Kidney epithelial cell (primary cell): ENCODE measurements at places on chromosomes 1 and 21. TPM values are rescaled to one million over a fixed set of nuclear protein-coding genes. Genes with fewer than 3 reads are reported as not detected.
A peak's percentile ranks its signal among the peaks of the same experiment; 100 is the strongest.

Gene MYOM3
- total RNA-seq = 7.9 and 8.1 TPM in 2 replicates

Gene CD5L
- total RNA-seq = not detected in 2 replicates

Gene RGS7
- total RNA-seq = 0.34 and 1.5 TPM in 2 replicates

Gene DAP3
- total RNA-seq = 134 and 194 TPM in 2 replicates

Gene TEX38
- total RNA-seq = not detected in 2 replicates

Gene OR2G6
- not detected in 2 replicates for total RNA-seq

Gene S100A1
- 1.3 and 2.0 TPM in 2 replicates for total RNA-seq

Gene EPHA2
- total RNA-seq = 211 and 234 TPM in 2 replicates

GRCh38 chr1:41580520-41581172 is 96.2 kb upstream of the EDN2 start:
- DNase-seq = no peak

DNA sequence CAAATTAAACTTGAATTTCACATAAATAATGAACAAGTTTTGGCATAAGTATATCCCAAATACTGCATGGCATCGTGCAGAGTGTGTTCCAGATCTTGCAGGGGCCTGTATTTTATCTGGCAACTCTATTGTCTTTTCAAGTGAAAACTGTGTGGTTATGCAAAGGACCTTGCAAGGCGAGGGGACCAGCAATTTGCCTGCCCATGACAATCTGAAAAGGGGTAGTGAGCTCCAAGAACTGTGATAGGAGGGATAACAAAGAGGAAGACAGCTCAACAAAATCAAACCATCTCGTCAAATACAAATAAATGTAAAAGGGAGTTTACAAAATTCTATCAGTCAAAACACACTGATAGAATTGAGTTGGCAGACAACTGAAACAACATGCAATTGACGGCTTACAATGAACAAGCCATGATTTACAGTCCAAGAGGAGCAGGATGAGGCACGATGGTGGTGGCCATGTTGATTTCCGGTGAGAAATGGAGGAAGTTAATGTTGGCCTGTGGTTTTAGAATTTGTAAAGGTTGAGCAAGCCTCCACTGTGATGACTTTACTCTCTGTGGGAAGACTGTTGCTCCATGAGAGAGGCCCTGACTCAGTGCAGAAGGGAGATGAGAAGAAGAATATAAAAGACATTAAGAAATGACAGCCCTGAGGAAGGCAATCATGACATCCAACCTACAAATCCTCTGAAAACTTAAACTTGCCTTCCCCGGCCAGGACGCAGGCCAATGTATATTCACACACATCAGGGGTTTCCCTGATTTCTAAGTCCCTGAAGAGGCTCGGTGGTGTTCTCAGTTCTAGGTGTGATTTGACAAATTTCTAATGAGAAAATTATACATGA is 132.2 kb downstream of the ADSS2 start:
- DNase-seq = peak; percentile 65

DNA sequence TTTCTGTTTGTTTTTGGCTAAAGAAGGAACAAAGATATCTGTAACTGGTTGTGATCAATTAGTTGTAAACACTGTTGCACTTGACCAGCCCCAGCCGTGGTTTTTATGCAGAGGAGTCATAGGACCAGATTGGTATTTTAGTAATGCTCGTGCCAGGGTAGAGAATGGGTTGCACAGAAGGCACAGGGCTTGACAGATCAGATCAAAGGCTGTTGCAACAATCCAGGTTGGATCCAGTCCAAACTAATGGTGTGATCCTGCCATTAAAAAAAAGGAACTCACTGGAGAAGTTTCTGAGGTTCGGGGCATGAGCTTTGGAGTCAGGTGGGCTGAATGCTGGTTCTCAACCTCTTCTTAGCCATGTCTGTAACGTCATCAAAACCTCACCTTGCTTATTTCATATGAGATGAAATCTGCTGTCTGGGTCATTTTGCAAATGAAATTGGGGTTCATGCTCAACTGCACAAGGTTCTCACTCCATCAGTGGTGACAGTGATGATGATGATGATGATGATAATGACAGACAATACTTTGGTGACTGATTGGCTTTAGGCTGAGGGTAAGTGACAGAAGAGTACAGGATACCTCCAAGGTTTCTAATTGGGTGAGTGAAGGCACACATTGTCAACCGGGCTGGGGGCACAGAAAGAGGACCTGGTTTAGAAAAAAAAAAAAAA is 43.1 kb downstream of the ZNF281 start:
- DNase-seq = no peak

DNA sequence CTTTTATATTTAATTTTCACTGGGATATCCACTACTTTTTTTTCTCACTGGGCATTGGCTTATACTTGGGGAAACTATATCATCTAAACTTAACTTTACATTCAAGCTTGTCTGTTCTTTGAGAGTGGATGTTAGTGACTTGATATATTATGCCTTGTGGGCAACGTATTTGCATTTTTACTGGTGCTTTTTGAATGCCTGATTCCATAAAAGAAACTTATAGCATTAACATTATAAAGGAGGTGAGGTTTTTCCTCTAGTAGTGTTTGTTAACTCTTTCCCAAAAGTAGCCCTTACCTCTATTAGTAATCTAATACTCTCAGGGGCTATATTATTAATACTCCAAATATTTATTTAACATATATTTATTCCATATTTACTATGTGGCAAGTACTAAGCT is 416.5 kb downstream of the PLA2G4A start:
- DNase-seq = no peak

DNA sequence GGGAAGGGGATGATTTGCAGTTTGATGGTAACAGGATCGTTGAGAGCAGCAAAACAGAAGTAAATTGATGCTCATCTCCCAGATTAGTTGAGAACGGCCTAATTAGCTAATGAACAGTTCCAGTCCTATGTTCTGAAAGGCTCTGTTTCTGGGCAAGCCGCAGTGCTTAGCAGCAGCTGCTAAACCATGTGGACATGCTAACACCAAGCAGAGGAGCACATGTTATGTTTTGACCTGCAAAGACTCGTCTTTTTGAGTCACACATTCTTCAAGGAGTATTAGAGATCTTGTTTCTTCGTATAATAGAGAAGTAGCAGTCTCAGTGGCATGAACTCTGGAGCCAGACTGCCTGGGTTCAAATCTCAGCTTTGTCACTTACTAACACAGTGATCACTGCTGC is 58.1 kb downstream of the CACNA1E start:
- DNase-seq = no peak

GRCh38 chr1:232629250-232630046 is 485 bp downstream of the SIPA1L2 start:
- no peak for DNase-seq

DNA sequence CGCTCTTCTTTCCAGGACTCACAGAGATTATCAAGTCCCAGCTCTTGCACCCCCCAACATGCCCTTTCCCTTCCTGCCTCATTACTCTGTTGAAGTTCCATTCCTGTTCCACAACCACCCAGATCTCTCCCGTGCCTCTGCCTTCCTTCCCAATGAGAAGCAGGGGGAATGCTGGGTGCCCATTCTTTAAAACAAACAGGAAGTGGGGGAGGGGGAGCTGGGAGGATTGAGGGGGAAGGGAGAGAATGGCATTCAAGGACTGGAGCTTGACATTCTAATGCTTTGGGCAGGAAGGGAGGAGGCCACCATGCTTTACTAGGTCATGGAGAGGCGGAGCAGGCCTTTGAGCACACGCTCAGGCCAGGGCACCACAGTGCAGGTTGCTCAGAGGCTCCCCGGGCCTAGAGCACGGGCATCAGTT is 150.3 kb upstream of the IRF2BP2 start:
- no peak for DNase-seq

DNA sequence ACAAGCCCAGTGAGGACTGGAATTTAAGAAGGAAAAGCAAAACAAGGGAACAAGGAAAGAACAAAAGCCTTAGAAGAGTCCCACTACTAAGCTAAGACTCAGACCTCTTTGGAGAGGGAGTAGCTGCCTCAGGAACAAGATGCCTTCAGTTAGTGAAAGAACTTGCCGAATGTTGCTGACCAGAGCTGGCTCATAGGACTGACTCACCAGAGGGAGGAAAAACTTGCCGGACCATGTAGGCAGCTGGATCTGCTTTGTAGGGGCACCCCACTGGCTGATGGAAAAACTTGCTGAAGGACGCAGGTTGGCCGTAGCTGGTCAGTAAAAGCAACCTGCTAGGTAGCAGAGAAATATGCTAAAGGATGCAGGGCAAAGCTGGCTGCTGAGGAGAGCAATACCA is 15.3 kb upstream of the ZSWIM5 start:
- DNase-seq = no peak

GRCh38 chr1:57489358-57490036 is 65.6 kb upstream of the DAB1 start:
- no peak for DNase-seq

DNA sequence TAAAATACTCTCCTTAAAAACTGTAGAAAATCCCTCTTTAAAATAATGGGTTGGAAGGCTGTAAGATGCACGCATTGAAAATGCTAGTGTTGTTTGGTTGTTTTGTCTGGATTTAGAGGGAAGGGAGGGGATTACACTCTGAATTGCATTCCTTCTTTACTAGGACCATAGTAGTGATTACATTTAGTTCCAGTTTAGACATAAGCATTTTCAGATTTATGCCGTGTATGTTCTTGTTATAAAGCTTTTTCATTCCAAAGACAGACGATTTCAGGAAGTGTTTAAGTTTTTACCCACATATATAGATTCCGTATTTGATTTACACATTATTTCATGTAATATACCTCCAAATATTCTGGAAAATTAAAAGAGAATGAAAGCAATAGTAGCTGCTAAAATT is 538.4 kb downstream of the PTPRC start:
- DNase-seq = no peak

DNA sequence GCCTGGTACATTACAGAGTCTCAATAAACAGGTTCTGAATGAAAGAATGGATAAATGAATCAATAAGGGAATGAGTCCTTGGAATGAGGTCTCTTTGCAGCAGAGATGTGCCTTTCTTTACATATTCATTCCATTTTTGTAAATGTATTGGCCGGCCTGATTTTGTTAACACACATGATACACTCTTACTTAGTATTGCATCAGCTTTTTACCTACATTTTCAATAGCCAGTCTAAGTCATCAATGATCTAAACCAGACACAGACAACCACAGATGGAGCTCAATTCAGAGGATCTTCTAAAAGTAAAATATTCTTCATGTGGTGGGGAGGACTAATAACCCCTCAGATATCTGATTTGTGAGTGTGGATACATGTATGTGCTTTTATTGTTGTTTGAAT is 653.1 kb downstream of the LMO4 start:
- no peak for DNase-seq

DNA sequence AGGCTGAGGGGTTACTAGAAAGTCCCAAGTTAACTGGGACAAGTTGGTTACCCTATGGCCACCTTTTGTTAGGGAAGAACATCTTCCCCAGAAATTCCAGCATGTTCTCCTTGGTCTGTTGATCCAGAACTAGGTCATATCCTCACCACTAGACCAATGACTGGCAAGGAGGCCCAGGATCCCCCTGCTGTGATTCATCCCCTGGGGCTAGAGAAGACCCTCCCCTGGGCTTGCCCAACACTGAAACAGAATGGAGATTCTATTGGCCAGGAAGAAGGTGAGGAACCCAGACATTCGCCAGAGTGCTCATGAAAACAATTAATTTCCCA is 90.1 kb upstream of the SIM2 start:
- DNase-seq = no peak

DNA sequence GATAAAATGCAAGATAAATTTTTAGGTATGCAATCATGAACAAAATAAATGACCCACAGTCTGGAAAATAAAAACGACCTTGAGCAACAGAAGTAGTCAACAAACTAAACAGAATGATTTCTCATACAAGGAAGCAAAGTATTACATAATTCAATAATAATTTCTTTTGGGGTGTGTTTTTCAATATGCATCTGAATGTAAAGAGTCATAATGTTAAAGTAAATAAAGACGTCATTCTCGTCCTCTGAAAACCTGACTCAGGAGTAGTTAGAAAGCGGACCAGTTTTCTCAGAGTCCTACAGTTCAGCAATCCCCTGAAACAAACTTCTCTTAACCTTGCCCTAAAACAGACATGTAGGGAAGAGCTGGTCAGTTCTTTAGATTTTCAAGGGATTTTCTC is 18.6 kb downstream of the CDC42BPA start:
- DNase-seq = no peak

DNA sequence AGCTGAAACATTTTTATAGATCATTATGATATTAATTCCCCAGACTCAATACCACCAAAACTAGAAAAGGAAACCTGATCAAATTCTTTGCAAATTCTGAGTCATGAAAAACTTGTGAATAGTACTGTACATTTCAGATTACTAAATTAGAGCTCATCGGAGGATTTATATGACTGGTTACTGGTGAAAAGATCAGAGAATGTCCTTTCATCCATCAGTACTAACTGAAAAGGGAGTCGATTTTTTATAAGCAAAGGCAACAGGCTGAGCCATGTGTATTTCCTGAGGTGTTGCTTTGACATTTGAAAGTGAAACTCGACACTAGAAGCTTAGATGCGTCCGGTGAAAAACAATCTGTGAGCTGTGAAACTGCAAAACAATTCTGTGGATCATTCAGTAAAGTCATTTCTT is 155.7 kb downstream of the TNFSF18 start:
- no peak for DNase-seq
